Heart right ventricle (tissue), 16 donors: ENCODE measurements at places on chromosomes 4 and X. TPM values are rescaled to one million over a fixed set of nuclear protein-coding genes. Genes with fewer than 3 reads are reported as not detected.

The BST1 gene
- total RNA-seq, result 1.3 TPM

The ARSJ gene
- 2.7 TPM for total RNA-seq

DNA sequence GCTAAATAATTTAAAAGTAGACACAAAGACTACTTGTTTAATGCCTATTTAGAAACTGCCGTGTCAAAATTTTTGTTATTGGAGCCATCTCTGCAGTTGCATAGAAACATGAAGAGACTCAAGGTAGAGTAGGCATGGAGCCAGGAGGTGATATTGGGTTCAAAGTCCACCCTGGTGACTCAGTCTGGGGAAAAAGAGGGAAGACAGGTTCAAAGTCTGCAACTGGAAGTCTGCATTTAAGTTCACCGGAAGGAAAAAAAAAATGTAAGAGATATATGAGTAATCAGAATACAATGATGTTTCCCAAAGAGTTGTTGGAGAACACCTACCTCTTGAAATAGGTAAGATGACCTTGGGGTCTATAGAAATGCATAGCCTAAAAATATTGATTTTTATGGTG lies 67.4 kb upstream of the QRFPR start:
- DNase-seq, result no peak
- H3K36me3 ChIP-seq, result no peaks in the 10 kb centered on the region
- no peak overlapping the region for H3K4me3 ChIP-seq
- no peaks in the 10 kb centered on the region for H3K4me1 ChIP-seq

GRCh38 chrX:16567681-16568080 lies 82.3 kb upstream of the S100G start:
- no peak overlapping the region for H3K4me3 ChIP-seq
- no peak overlapping the region for H3K27ac ChIP-seq
- no peaks in the 10 kb centered on the region for H3K4me1 ChIP-seq
- no peaks in the 10 kb centered on the region for H3K27me3 ChIP-seq

GRCh38 chr4:39936565-39937418 lies 40.9 kb downstream of the PDS5A start:
- H3K4me3 ChIP-seq, result no peak overlapping the region
- peaks cover 15% of the 10 kb centered on the region for H3K4me1 ChIP-seq
- no peaks in the 10 kb centered on the region for H3K27me3 ChIP-seq
- H3K36me3 ChIP-seq, result no peaks in the 10 kb centered on the region

DNA sequence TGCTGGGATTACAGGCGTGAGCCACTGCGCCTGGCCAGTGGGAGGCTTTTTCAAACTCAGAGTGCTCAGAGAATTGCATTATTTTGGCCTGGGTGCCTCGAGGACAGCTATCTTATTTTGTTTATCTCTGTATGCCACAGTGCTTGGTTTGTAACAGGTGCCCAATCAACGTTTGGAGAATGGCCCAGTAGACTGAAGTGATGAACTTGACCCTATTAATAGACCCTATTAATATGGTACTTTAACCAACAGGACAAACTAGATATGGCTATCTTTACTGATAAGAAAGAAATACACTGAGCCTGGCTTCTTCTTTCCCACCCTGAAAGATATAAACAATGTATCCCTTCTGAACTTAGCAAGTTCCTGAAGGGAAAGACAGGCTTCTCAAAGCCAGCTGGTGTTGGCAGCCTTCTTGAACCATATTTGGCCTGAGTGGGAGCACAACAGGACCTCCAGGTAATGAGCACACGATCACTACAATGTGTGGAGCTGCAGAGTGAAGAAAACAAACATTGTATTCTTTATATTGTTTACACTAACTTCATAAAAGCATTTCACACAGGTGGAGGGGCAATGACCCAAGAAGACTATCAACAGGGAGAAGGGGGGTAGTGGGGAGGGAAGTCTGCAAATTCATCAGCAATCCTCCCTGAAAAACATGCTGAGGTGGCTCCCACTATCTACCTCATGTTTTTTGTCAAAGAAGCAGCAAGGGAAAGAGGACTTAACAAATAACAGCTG lies 41.7 kb downstream of the PRPS1 start:
- H3K4me3 ChIP-seq, result no peak overlapping the region
- peaks cover 7% of the 10 kb centered on the region for H3K4me1 ChIP-seq
- no peaks in the 10 kb centered on the region for H3K27me3 ChIP-seq
- DNase-seq, result no peak
- H3K36me3 ChIP-seq, result no peaks in the 10 kb centered on the region
- no peak overlapping the region for H3K27ac ChIP-seq
